ENCODE measurements at places on chromosomes 16 and 17.
A peak's percentile ranks its signal among the peaks of the same experiment; 100 is the strongest.

- no peak for DNase-seq
Observed at GRCh38 chr17:67400193-67400592, 23.1 kb downstream of the PITPNC1 start.

DNA sequence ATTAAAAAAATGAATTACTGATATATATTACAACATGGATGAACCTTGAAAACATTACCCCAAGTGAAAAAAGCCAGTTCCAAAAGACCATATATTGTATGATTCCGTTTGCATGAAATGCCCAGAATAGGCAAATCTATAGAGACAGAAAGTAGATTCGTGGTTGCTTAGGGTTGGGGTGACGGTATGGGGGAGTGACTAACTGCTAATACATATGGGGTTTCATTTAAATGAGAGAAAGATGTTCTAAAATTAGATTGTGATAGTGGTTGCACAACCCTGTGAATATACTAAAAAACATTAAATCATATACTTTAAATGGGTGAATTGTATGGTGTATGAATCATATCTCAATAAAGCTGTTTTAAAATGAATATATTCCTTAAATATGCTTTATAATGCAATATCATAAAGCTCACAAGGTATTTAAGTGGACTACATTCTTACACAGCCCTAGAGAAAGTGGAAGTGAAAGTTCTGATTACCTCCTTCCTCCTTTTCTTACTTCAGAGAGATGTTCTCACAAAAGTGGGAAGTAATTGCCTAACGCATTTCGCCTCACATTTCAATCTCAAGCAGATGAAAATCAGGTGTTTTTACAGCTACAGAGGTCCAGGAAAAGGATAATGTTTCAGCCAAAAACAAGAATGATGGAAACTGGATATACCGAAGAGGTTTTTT, 142.7 kb upstream of the GNAO1 start:
- DNase-seq, result no peak

GRCh38 chr17:8832711-8833352, 33.7 kb upstream of the MFSD6L start:
- no peak for DNase-seq

- DNase-seq, result peak; percentile 45
Observed at GRCh38 chr17:79891113-79891730, 52.0 kb upstream of the CBX4 start.

GRCh38 chr17:44608727-44609435, 47.4 kb upstream of the MEIOC start:
- no peak for DNase-seq

GRCh38 chr16:57987441-57988177, 12.9 kb downstream of the ZNF319 start:
- DNase-seq, result peak; percentile 46
